ENCODE measurements at places on chromosomes 12 and 14.
A peak's percentile ranks its signal among the peaks of the same experiment; 100 is the strongest.

DNA sequence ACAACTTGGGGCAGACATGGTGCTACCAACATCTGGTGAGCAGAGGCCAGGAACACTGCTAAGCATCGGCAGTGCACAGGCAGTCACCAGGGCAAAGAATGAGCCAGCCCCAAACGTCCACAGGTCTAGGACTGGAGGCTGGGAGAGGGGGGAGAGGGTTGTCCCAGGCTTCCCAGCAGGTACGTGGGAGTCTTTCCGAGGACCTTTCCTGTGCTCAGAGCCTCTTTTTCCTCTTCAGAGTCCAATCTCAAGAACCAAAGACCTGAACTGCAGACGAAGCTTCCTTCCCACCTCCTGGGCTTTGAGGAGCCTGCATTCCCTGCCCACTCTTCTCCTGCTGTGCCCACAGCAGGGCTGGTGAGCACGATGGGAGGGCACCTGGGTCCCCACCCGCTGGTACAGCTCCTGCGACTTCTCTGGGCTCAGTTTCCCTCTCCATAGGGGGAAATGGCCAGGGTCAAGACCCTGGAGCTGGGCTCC lies 48.7 kb downstream of the DLK1 start:
- DNase-seq = no peak

DNA sequence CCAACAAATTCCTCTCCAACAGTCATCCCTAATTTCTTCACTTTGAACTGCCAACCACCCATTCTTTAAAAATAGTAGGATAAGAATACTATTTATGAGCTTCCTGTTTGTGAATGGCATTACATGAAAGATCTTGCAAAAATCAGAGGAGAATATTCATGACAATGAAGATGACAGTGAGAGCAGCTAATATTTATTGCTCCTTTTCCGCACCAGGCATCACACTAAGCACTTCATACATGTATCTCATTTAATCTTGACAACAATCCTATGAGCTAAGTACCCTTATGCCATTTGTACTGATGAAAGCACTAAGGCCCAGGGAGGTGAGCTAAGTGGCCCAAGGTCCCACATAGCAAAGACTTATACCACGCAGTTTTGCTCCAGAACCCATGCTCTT lies 37.3 kb upstream of the CAPRIN2 start:
- DNase-seq = no peak

GRCh38 chr14:100408350-100409002 lies 85.3 kb downstream of the SLC25A47 start:
- peak; percentile 47 for DNase-seq

- DNase-seq = no peak
Measured at GRCh38 chr12:98951406-98951805, 306.3 kb downstream of the APAF1 start.

DNA sequence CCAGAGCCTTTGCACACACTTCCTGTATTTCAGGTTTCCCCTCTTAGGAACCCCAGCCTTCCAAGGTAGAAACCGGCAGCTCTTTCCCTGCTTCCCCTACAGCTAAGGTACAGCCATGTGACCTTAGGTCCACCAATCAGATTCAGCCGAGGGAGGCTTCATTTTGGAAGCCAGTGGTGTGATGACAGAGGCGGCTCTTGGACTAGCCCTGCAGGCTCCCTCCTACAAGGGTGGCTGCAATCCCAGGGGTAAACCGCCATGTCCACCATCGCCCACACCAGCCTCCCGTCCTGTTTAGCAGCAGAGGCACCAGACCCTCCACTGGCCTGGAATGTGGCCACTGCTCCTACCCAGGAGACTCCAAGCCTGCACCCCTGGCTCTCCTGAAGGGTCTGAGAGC lies 65.6 kb downstream of the SERPINA3 start:
- DNase-seq = no peak

GRCh38 chr12:115020091-115020490 lies 336.1 kb upstream of the TBX3 start:
- no peak for DNase-seq

DNA sequence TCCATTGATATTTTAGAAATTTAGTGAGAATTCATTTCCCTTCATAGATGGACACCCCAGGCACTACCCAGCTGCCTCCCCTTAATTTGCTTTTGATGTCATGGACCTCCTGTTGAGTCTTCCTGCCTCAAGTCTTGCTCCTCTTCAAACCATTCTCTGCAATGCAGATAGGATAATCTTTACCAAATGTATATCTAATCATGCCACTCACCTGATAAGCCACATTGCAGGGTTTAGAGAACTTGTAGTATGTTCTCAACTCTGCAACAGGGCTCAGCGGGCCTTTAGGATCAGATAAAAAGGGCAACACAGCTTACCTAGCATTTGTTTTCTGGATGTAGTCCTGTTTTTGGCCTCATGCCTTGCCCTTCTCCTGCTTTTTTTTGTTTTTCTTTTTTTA lies 234.5 kb downstream of the EMP1 start:
- no peak for DNase-seq

DNA sequence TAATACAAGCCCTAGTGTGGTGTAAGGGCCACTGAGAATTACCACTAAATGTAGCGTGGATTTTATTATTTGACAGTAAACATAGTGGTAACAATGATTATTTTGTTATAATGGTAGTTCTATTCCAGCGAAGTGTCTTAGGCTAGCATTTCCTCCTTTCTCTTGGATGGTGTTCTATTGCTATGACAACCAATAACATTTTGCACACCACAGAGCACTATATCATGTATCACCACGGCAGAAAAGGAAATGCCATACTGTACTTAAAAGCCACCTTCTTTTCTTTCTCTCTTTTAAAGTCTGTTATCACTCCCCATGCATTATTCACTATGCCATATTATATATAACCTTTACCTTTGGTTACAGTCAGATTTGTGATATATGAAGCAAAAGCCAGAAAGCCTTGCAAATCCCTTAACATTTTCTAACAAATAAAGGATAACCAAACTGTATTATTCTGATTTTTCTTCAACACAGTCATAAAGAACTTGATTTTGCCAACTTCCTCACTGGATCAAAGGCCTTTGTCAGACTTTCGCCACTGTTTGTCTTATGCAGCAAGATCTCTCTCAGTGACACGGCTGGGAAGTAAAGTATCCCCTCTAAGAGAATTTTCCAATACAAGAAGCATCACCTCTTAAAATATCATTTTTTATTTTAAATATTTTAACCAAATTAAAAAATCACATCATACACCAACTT lies 195.8 kb downstream of the FOXN3 start:
- peak; percentile 71 for DNase-seq

DNA sequence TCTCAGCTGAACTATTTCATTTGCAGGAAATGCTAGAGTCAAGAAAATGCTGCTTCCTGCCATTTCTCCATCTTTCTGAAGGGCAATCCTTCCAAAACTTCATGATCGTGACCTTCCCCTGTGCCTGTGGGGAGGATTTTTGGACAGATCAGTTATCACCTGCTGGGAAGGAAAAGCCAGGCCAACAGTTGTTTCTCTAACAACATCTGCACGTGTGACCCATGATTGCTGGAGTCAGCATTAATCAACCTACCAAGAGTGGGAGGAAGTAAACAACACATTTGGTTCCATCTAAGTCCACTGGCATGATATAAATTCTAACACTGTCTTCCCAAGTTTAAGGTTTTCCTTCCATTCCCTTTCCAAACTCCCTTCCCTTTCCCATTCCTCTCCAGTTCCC lies 172.7 kb downstream of the APAF1 start:
- no peak for DNase-seq

DNA sequence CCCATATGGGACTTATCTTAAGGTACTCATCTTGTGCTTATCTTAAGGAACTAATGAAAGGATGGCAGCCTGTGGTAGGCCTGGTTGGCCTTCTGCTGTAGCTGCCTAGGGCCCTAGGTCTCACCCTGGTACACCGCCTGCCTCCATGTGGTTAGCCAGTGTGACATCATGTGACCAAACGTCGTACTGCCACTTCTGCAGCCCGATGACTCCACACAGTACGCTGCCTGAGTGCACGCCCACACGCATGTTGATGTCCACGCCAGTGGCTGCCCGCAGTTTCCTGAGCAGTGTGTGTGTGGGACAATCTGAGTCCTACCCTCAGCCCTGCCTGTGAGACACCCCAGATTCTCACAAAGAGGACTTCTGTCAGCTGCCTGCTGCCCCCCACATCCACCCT lies 5.1 kb downstream of the ADCY4 start:
- no peak for DNase-seq

DNA sequence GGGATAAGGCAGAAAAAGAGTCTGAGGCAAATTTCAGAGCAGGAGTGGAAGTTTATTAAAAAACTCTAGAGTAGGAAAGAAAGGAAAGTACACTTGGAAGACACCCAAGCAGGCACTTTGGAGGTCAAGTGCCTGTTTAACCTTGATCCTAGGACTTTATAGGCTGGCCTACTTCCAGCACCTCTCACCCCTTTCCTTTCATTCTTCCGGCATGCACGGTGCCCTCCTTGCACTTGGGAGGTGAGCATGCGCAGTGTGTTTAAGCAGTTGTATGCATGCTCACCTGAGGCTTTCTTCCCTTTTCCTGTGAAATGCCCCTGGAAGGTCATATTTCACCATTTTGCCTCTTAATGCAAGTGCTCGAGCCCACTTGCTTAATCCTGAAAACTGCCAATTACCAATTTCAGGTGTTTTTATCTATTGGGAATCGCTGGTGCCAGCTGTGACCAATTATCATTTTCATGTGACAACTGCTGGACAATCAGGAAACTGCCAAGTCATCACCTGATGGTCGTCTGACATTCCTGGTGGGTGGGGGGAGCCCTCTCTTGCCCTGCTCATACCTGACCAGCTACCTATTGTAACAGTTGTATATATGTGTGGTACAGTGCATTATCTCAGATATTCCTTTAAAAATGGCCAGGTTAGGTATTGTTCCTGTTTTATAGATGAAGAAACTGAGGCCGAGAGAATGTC lies 53.5 kb downstream of the SUDS3 start:
- DNase-seq = no peak

DNA sequence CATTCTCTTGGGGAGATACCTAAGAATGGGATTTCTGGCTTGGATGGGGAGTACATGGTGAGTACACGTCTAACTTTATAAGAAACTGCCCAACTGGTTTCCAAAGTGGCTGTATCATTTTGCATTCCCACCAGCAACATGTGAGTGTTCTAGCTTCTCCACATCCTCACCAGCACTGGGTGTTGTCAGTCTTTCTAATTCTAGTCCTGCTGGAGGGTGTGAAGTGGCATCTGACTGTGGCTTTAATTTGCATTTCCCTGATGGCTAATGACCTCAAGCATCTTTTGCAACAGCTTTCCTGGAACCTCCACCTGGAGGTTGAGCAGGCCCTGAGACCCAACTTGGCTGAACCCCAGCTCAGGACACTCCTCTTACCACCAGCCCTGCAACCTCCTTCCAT lies 17.8 kb downstream of the SELPLG start:
- no peak for DNase-seq

DNA sequence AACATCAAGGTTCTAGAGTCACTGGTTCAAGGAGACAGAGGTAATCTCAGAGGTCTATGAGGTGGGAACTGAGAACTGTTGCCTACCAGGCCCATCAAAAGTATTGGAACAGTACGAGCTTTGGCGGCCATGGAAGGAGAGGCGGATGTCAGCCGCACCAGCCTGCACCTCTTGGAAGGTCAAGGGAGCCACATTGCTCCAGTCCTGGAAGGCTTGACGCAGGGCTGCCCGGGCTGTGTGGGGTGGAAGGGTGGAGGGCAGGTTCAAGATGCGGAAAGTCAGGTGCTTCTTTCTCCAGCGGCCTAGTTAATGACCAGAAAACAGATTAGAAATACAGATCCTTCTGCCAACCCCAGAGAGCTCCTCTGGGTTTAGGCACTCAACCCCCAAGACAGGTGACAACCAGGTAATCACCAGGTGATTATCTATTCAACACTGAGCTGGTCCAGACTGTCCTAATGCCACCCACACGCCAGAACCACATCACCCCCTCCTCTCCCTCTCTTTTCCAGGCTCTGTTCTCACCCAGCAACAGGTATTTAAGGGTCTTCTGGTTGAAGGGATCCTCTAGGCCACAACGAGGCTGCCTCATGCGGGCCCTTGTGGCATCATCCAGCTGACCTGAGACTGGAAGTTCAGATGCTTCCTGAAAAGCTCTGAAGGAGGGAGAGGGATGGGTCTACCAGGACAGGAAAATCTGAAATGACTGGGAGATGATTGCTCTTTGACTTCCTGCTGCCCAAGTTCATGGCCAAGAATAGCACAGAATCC lies 2.0 kb downstream of the MMP19 start:
- DNase-seq = no peak

- peak; percentile 87 for DNase-seq
Measured at GRCh38 chr14:68349900-68350629, 442.8 kb downstream of the ZFP36L1 start.

DNA sequence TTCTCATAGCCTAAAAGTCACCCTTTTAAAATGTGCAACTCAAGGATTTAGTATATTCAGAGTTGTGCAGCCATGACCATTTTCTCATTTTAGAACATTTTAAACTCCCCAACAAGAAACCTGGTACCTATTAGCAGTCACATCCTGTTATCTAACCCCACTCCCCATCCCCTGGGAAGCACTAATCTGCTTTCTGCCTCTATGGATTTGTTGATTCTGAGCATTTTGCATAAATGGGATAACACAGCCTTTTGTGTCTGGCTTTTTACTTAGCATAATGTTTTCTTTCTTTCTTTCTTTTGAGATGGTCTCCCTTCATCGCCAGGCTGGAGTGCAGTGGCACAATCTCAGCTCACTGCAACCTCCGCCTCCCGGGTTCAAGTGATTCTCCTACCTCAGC lies 38.6 kb upstream of the YY1 start:
- no peak for DNase-seq

DNA sequence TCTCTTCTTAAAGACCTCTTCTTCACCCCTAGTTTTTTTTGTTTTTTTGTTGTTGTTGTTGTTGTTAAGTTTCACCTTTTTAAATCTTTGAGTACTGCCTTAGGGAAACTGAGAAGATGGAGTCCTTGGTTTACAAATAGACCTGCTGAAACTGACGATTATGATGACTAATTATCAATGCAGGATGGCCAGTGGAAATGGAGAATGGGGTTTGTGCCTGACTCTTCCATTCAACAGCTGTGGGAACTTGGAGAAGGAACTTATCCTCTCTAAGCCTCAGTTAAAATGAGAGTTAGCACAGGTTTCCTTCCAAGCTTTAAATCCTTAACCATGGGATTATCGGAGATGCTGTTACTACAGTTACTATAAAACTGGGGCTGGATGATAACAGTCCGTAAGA lies 66.7 kb upstream of the PNMA1 start:
- DNase-seq = no peak

DNA sequence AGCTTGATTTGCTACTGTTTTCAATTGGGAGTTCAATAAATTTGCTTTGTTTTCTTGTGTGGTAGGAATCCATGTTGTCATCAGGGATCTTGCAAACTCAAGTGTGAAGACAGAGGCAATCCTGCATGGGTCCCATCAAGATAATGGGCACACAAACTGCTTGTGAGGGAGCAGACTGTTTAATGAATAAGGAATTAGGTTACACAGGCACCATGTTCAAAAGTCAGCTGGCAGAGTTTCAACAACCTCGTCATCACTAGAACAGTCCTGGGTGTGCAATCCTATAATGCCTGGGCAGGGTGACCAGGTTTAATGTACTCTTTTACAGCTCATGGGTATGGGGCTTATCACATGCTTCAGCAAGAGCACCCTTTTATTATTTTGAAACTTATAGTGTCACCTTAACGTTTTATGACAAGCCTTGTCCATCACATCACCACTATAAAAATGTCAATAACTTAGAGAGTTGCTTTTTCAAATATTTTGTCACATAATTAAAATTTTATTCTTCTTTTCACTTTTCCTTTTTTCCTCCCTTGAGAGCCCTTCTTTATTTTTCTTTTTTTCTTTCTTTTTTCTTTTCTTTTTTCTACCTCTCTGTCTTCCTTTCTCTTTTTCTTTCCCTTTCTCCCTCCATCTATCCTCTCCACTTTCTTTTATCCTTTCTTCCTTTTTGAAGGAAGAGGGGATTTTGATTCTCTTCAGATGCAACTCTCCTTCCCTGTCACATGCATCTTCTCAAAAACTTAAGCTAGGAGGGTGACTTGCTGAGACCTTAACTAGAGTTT lies 252.2 kb upstream of the ATP2B1 start:
- no peak for DNase-seq

All from fibroblast of skin of abdomen (primary cell).